ENCODE measurements at places on chromosomes 3 and 15. TPM values are rescaled to one million over a fixed set of nuclear protein-coding genes. Genes with fewer than 3 reads are reported as not detected.
A peak's percentile ranks its signal among the peaks of the same experiment; 100 is the strongest.

- DNase-seq: no peak
Observed at GRCh38 chr15:52925130-52925529, 135.0 kb upstream of the ONECUT1 start.

Gene SHC4
- 0.51 TPM for total RNA-seq

Gene CCR3
- total RNA-seq: not detected

DNA sequence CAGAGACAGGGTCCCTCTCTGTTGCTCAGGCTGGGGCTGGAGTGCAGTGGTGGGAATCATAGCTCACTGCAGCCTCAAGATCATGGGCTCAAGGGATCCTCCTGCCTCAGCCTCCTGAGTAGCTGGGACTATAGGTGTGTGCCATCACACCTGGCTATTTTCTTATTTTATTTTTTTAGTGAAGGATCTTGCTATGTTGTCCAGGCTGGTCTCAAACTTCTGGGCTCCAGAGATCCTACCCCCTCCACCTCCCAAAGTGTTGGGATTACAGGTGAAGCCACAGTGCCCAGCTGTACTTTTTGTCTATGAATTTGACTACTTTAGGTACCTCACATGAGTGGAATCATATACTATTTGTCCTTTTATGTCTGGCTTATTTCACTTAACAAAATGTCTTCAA, 49.1 kb upstream of the SPPL2A start:
- no peak for DNase-seq

Gene FAM81A
- total RNA-seq: not detected

GRCh38 chr3:197746209-197746608, 3.5 kb upstream of the FYTTD1 start:
- DNase-seq: no peak

Gene ATP13A5
- not detected for total RNA-seq

DNA sequence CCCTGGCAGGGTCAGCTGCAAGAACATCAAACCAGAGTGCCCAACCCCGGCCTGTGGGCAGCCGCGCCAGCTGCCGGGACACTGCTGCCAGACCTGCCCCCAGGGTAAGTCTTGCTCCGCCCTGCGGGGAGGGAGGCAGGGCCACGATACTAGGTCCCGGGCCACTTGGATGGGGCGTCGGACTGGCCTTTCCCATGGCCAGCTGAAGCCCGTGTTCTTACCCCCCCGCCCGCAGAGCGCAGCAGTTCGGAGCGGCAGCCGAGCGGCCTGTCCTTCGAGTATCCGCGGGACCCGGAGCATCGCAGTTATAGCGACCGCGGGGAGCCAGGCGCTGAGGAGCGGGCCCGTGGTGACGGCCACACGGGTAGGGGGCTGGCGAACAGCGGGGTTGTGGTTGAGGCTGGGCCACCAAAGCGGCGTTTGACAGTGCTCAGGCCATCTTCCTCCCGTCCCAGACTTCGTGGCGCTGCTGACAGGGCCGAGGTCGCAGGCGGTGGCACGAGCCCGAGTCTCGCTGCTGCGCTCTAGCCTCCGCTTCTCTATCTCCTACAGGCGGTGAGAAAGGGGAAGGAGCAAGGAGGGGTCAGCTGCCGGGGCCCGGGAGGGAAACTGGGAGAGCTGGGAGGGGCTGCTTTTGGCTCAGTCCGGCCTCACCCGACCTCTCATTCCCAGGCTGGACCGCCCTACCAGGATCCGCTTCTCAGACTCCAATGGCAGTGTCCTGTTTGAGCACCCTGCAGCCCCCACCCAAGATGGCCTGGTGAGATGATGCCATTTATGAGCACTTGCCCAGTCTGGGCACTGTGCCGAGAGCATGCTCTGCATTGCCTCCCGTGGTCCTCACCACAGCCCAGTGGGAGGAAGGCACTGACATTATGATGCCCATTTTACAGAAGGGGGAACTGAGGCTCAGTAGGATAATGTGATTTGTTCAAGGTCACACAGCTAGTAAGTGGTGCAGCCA, 1.7 kb downstream of the CHRD start:
- DNase-seq: peak; percentile 25

DNA sequence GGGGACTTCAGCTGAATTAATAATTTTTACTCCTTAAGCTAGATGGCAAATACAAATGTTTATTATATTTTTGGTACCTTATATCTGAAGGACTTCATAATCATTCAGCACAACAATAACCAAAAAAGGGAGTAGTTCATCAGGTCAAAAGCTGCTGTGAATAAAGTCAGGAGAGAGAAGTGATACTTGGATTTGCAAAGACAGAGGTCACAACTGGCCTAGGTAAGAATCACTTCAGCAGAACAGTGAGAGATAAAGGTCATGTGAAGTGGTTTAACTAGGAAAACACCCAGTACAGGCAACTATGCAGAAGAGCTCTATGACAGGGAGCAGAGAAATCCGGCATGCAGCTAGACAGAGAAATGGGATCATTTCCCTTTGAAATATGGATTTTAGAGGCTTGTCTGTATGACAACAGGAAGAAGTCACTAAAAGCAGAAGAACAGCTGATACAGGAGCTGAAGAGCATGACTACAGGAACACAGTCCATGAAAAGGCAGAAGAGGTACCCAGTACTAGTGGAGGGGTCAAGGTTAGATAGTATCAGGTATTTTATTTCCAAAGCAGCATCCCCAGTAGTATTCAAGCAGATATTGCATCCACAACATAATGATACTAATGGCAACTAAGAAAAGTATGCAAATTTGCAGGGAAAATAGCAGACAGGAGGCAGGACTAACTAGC, 25.7 kb downstream of the ZMAT3 start:
- DNase-seq: no peak

GRCh38 chr3:107813026-107813425, 277.8 kb downstream of the CD47 start:
- DNase-seq: no peak

DNA sequence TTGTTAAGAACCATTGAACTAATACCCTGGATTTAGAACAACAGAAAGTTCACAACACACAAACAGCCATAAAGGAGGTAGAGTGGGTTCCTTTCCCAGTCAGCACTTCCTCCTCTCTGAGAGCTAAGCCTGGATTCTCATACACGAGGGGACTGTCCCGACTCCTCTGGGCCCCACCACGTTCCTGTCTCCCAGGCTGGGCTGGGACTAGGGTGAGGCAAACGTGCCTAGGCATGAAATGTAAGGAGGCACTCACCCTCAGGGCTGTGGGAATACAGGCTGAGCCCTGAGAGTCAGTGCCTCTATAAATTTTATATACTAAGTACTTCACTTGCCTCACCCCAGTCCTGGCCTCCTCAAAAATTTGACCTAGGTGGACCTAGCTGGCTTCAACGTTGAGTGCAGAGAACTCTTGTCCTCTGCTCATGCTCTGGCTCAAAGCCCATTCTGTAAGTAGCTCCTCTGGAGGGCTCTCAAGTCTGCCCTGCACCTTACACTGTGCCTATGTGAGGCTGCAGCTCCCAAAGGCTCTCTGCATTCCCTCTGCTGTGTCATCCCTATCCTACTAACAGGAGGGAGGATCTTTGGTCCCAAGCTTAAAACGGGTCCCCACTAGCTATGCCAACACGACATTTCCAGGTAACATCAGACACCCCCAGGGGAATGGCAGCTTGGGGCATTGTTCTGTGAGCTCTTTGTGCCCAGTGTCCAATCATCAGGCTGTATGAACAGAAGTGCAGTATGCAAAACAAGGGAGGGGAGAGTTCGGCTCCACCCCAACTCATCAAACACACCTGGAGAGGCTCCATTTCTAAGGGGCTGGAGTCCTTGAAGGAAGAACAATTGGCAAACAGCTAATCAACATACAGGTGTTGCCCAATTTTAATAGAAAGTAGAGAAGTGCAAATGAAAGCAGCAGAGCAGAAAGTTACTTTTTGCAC, 233.2 kb downstream of the RPLP1 start:
- DNase-seq: no peak

GRCh38 chr3:152398495-152398894, 129.8 kb downstream of the MBNL1 start:
- no peak for DNase-seq

DNA sequence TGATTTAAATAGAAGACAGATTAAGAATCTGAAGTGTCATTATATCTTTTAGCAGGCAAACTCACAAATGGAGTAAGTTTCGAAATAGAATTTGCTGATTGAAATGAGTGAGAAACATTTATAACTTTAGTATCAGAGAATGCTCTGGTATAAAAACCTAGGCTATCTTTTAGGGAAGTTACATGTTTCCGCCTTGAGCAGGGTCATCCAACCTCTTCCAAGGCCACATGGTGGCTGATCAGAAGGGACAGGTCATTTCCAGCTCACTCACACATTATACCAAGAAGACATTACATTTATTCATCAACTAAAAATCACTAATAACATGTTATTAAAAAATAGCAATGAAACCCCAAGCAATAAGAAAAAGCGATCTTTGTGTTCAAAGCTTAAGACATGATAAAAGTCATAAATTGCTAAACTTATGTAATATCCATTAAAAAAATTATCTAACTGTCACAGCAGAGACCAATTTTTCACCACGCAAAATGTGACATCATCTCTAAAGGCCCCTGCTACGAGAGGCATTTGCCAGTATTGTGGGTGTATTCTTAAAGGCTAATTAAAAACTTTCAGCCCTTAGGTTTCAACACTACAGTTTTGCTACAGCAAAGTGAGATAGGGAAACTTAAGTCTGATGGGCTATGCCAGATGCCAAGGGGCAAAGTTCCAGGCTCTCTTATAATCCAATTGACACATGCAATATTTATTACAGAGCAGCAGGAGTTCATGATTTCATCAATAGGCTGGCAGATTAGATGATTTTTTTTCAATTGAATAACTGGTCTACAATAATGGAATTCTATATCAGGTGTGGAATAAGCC, 240.4 kb upstream of the TBL1XR1 start:
- DNase-seq: no peak

DNA sequence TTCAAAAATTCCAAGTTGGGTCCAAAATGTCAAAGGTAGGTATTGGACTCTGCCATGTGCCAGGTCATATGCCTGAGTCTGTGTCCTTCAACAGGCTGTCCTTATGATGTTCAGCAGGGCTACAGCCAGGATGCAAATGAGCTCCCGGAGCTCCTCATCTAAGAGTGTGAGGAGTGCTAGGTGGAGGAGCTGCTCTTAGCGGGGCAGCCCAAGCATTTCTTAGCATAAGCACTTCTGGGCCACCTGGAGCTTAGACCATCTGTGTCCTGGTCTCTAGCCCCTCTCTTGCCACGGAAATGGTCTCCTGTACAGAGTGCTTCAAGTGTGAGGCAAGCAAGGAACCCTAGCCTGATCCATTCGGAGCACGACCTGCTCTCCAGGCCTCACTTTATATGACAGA, 64.6 kb upstream of the PRR23C start:
- DNase-seq: no peak

Gene IL17RC
- total RNA-seq: 11.4 TPM

GRCh38 chr15:100547961-100548360, 19.2 kb upstream of the CERS3 start:
- no peak for DNase-seq

Gene CPLX3
- total RNA-seq: not detected

DNA sequence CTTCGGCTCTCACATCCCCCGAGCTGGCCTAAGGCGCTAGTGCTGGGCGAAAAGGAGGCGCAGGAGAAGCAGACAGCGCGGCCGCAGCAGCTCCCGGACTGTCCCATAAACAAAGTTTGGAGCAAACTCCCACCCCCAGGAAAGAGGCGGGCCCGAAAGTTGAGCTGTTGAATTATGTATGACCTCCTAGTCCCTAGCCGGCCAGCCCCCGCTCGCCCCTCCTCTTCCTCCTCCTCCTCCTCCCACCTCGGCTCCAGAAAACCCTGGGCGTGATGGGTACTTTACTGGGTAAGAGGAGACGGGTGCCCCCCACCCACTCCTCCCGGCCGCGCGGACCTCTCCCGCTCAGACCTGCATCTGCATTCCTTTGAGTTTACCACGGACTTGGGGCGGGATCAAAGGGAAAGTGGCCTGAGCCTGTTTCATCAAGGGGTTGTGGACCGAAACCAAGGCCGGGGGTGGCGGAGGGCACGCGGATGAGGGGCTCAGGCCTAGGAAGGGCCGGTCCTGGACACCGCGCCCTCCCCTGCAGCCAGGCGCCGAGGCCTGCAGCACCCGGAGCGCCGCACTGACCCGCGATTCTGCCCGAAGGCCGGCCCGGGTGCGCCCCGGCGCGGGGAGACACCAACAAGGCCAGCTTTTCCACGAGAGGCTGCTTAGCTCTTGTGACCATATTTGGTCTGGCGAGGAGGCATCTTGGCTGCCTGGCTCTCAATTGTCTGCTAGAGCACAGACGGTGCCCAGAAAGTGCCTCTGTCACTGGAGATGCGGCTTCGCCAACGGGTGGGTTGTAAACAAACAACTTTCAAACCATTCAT, at the start of gene WWTR1:
Gene WWTR1, minus strand, starts transcription at position 100 of the 818 bp plus-strand sequence. CDS start 719 bp downstream, outside the sequence.
- DNase-seq: no peak

Data from K562 (cell line).